ENCODE measurements at places on chromosomes 3 and 15. TPM values are rescaled to one million over a fixed set of nuclear protein-coding genes. Genes with fewer than 3 reads are reported as not detected.

- DNase-seq, result no peak
Measured at GRCh38 chr15:64050281-64051092, 4.2 kb upstream of the DAPK2 start.

GRCh38 chr15:66269326-66270090 is 16.0 kb upstream of the MEGF11 start:
- no peak for DNase-seq

Gene PRICKLE2
- total RNA-seq, result not detected

GRCh38 chr15:39786447-39787056 is 3.9 kb upstream of the FSIP1 start:
- peak; percentile 20 for DNase-seq

DNA sequence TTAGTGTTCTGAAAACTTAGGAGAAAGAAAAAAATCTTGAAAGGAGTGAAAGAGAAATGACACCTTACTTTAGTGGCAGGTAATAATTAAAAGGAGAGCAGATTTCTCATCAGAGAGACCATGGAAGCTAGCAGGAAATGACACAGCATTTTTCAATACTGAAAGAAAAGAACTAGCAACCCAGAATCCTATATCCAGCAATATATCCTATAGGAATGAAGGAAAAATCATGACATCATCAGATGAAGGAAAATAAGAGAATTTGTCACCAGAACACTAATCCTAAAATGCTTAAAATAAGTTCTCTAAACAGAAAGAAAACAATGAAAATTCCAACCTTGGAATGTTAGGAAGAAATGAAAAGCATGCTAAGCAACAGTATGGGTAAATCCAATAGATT is 39.8 kb upstream of the MDFIC2 start:
- no peak for DNase-seq

All from activated CD4-positive, alpha-beta T cell treated with anti-CD3 and anti-CD28 coated beads, Interleukin-2, amount 10 ng/mL, durations not matched to agents 7 days and 5 days (primary cell).